NCI-H226 (cell line): ENCODE measurements at places on chromosomes 2 and 18.
A peak's percentile ranks its signal among the peaks of the same experiment; 100 is the strongest.

DNA sequence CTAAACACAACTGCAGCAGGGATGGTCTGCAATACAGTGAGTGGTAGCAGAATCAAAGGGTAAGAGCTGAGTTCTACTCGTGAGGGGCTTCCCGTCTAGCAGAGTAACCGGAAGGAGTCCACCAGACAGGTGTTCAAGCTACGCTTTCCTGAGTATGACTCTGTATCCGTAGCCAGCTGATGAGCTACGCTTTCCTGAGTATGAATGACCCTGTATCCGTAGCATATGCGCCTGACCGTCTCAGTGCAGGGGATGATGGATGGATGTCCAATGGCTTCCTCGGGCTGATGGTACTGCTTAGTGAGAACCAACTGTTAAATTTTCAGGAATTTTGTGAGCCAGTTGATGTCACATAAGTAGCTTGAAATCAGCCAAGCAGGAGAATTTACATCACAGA, 244.1 kb upstream of the MYT1L start:
- no peak for DNase-seq

DNA sequence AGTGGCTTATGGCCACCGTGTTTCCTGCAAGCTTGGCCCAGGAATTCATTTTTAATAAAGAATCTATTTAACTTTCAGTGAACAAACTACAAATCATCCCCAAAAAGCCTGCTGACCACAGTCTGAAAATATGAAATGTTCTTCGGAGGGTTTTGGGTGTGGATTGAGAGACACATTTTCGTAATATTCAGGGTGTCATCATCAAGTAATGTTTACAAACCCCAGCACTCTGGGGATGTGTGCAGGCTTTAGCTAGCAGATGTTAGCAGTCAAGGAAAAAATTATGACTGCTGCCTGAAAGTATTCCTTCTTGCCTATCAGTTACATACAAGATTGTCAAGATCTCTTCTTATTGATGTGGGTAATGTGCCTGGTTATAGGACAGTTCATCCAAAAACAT, 143.9 kb upstream of the FN1 start:
- no peak for DNase-seq

- DNase-seq: no peak
Measured at GRCh38 chr2:25127646-25128045, 40.7 kb downstream of the POMC start.

- no peak for DNase-seq
Measured at GRCh38 chr2:30475542-30475941, 28.5 kb downstream of the LCLAT1 start.

- DNase-seq: no peak
Measured at GRCh38 chr2:233122541-233122940, 62.4 kb downstream of the INPP5D start.

- DNase-seq: no peak
Measured at GRCh38 chr18:50429207-50429948, 54.5 kb downstream of the SKA1 start.

DNA sequence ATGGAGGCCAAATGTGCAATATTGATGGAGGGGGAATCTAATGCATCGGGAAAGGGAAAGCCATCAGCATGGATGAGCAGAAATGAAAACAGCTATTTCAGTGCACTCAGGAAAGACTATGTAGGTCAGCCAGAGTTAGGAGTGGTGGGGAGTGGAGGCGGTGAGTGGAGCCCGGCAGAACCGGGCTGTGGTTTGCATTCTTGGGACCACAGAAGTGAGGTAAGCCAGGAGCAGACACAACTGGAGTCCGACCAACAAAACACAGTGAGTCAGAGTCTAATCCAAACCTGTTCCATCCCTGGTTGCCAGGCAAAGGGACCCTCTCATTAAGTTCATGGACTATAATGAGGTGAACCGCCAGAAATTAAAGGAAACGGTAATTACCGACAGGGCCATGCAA, 61.1 kb upstream of the RAB12 start:
- DNase-seq: peak; percentile 88

- no peak for DNase-seq
Measured at GRCh38 chr2:217953011-217953481, 49.7 kb downstream of the TNS1 start.

GRCh38 chr2:196086517-196087368, 18.1 kb upstream of the DNAH7 start:
- no peak for DNase-seq

- DNase-seq: no peak
Measured at GRCh38 chr2:150062416-150062815, 425.1 kb downstream of the RND3 start.

DNA sequence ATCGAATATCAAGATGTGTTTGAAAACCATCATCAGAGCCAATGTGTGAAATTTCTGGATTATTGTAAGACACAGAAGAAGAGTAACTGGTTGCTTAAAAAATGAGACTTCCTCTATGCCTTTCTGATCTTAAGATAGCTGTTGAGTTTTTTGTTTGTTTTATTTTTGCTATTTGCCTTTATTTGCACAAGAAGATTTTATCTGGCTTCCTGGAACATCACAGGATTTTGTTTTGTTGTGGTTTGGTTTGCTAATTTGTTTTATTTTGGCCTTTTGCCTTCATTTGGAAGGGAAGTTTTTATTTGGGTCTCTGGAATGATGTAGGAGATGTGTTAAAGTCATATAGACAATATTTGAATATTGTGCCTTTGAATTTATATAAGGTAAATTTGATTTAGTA, 3.9 kb upstream of the CYTIP start:
- DNase-seq: no peak

- DNase-seq: no peak
Measured at GRCh38 chr2:58204195-58204959, 36.7 kb downstream of the FANCL start.

- DNase-seq: no peak
Measured at GRCh38 chr2:201936817-201937216, 96.8 kb upstream of the FZD7 start.

- no peak for DNase-seq
Measured at GRCh38 chr2:40346535-40347354, 105.1 kb downstream of the SLC8A1 start.

DNA sequence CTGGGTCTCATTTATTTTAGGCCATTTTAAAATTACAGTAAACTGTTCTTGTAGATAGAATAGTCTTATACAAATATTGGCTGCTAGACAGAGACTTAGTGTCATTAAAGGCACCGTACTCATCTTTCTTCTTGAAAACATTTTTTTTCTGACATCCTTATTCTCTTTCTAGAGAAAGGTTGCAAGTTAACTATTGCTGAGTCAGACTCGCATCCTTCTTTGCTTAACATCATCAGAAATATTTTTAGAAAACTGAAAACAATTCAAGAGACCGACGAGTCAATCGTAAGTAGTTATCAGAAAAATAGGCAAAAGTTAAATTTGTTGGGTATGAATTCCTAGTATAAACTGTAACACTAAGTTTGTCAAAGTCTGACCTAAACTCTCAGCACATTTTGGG, 72.2 kb downstream of the HNMT start:
- DNase-seq: no peak

DNA sequence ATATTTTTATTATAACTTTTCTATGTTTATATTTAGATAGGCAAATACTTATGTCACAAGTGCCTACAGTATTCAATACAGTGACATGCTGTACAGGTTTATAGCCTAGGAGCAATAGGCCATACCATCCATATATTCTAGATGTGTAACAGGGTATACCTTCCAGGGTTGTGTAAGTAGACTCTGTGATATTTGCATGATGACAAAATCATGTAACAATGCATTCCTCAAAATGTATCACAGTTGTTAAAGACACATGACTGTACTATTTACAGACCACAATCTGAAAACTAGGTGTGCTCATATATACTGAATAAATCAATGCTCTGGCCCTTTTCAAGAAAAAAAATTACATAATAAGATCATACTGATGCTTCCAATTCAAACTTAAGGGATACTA, 433.2 kb upstream of the RGPD4 start:
- DNase-seq: no peak

- no peak for DNase-seq
Measured at GRCh38 chr18:67135981-67136380, 380.5 kb downstream of the DSEL start.

GRCh38 chr18:3250237-3251107, 2.9 kb downstream of the MYL12A start:
- DNase-seq: peak; percentile 79

DNA sequence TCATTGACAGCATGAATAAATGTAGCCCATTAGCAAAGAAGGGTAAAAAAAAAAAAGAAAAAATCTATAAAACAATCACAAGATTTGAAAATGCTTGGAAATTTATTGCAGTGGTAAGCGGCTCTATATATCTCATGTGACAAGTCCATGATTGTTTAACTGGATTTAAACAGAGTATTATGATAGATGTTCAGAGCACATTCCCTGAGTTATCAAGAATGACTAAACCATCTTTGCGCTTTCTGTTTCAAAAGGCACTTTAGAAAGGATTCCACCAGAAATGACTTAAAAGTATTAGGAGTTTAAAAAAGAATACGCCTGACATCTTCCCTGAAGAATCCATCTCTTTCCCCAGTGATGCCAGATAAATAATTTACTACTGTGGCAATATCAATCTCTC, 409.5 kb upstream of the UBE2E3 start:
- peak; percentile 14 for DNase-seq

- no peak for DNase-seq
Measured at GRCh38 chr2:55048508-55049042, 1.7 kb downstream of the RTN4 start.

- no peak for DNase-seq
Measured at GRCh38 chr2:38934742-38935141, 45.1 kb downstream of the ARHGEF33 start.

- DNase-seq: peak; percentile 18
Measured at GRCh38 chr2:180655393-180655792, 325.0 kb upstream of the UBE2E3 start.

- peak; percentile 66 for DNase-seq
Measured at GRCh38 chr2:9201185-9201891, 5.3 kb upstream of the ASAP2 start.

GRCh38 chr2:97720746-97721145, 7.4 kb downstream of the ZAP70 start:
- DNase-seq: no peak

DNA sequence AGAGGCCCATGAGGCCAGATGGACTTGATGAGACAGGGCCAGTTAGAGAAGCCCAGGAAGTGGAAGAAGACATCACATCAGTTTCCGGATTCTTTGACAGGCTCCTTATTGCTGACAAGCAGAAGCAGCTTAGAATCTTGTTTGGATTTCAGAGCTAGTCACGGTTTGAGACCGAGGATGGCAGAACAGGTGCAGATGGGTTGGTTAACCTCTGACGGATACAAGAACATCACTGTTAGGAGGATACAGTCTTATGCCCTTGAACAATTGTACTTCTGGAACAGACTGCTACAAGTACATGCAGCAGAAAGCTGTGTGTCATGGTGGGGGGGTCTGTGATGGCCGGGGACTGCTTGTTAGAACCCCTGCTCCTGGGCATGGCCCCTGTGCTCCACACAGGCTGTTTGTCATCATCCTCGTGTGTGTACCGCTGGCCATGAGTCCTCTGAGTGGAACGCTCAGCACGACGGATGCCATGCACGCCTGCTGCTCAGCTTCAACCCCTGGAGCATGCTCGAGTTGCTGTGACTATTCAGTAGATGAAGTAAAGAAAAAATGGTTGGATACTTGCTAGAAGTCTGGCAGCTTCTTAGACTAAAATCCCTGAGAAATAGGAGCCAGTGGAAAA, 217.7 kb downstream of the SH3RF3 start:
- no peak for DNase-seq

GRCh38 chr2:44545005-44545404, 183.3 kb downstream of the CAMKMT start:
- DNase-seq: no peak

DNA sequence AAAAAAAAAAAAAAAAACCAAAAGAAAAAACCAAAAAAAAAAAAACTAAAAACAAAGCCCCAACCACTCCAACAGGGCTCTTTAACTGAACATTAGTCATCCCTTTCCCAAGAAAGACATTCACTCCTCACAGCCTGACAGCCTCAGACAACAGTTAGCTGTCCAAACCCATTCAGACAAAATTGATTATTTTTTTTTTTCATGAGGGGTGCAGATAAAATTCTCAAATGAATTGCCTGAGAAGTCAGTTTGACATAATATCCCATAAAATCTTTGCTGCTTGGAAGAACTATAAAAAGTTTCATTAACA, 206.1 kb upstream of the REV1 start:
- DNase-seq: no peak

DNA sequence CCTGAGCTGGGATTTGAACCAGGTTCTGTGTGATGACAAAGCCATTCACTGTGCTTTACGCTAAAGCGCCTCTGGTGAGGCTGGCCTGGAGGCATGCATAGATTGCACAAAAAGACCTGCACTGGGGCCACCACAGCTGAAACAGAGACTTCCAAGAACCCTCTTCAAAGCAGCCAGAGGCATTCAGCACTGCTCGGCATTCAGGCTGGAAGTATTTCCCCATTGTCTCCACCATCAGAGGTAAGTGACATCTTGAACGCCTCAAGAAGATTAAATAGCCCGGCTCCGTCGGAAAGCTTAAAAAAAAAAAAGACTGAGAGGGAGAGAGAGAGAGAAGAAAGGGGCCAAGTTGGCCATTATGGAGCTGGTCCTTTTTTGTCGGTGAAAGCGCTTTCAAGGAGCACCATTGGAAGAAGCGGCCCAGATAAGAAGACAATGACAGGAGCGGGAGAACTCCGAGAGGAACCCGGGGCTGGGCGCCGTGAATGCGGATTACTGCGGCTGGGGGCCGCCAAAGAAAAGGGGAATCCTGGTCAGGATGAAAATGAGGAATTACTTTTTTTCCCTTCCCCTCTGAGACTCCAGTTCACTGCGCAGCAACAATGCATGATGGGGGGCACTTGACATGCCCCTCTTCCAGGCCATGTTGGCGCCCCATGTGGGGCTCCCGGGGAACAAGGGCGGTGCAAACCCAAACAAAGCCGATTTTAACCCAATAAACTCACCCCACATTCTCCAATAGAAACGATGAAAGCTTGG, 228.3 kb downstream of the MYCN start:
- DNase-seq: no peak

DNA sequence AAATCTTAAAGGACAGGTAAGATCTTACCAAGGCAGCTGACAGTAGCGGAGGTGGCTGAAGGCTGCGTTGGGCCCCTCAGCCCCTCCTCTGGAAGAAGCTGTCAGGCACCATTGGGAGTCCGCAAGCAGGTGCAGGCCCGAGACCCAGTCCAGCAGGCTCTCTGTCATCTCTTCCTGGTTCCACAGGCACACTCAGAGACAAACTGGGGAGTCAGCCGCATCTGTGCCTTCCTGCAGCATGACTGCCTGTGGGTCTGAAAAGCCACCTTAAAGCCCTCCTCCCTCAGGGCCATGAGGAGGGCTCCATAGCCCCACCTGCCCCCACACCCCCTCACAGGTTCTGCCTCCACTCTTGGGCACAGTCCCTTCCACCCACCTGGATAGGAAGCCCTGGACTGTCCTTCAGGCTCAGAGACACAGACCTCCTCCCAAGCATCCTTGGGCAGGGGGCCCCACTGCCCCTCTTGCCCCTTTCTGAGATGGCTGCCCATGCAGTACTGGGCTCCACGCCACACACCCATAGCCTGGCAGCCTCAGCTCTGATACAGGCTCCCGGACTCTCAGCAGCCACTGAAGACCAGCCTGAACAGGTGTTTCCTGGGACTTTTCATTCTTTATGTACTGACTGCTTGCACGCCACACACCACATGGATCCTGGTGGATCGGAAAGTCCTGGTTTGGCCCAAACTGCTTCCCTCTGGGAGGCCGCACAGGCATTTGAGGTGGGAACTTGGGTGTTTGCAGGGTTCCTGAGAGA, 239.8 kb downstream of the SEPTIN10 start:
- no peak for DNase-seq
